IMR-90 (cell line): ENCODE measurements at places on chromosomes 12 and 14.

- DNase-seq: peak; percentile 29
- H3K36me3 ChIP-seq: no peaks in the 10 kb centered on the region
- H3K27ac ChIP-seq: no peak overlapping the region
- no peaks in the 10 kb centered on the region for H3K27me3 ChIP-seq
- peaks cover 5% of the 10 kb centered on the region for H3K4me1 ChIP-seq
Observed at GRCh38 chr12:15863372-15863771, 18.8 kb upstream of the STRAP start.

DNA sequence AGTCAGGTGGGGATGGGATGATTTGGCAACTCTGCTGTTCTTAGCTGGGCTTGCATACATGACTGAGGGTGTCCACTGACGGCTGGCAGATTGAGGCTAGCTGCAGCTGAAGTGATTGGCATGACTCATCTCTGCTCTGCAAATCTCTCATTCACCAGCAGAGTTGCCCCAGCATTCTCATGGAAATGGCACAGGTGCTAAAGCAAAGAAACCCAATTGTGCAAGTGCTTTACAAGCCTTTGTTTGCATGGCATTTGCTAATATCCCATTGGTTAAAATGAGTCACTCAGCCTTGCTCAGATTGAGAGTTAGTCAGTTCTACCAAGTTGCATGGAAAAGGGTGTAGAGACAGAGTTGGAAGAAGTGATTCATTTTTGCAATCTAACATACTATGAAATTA, 389.7 kb upstream of the FAR2 start:
- H3K4me1 ChIP-seq: no peaks in the 10 kb centered on the region
- H3K36me3 ChIP-seq: no peaks in the 10 kb centered on the region
- H3K4me3 ChIP-seq: no peak overlapping the region

DNA sequence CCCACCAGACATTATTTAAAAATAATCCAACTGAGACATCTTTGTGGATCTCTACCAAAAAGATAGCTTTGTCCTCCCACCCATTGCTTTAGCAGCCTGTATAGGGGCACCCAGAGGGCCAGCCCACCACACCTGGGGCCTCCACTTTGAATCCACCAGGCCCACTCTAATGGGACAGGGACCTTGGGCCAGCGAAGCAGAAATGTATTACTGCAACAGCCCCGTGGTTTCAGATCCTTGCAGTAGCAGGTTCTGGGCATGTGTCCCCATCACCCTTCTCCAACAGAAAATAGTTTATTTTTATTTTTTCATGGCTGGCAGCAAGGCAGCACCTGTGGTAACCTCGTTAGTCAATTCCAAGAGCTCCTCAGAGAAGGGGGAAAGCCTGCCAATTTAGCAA, 218.4 kb downstream of the ZFP36L1 start:
- DNase-seq: no peak
- no peaks in the 10 kb centered on the region for H3K27me3 ChIP-seq
- H3K27ac ChIP-seq: no peak overlapping the region
- H3K4me3 ChIP-seq: no peak overlapping the region
- H3K4me1 ChIP-seq: peaks cover 35% of the 10 kb centered on the region

DNA sequence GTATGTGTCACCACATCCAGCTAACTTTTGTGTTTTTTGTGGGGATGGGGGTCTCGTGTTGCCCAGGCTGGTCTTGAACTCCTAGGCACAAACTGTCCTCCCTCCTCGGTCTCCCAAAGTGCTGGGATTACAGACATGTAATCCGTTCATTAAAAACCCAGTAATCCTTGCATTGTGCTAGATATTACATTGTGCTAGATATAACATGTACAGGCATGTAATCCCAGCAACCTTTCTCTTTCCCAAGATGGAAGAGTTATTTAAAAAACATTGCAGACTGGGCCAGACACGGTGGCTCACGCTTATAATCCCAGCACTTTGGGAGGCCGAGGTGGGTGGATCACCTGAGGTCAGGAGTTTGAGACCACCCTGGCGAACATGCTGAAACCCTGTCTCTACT, 19.7 kb downstream of the ELK3 start:
- no peak overlapping the region for H3K4me3 ChIP-seq
- peaks cover 7% of the 10 kb centered on the region for H3K4me1 ChIP-seq
- H3K27ac ChIP-seq: no peak overlapping the region

DNA sequence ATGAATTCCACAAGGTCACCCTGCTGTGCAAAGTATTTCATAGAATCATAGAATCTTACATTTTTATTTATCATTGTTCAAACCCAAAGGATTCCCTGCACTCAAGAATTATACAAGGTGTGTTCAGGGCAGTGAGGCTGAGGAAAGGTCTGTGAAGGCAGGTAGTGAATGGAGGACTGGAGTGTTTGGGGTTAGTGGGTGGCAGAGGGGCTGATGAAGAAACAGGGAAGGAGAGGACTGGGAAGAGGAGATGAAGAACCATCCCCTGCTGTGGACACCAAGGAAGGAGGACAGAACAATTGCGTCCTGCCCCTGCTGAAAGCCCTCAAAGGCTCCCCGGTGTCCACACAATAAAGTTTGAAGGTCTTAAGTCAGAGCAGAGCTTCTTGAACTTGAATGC, 10.8 kb upstream of the BCDIN3D start:
- DNase-seq: no peak
- H3K27ac ChIP-seq: no peak overlapping the region
- no peaks in the 10 kb centered on the region for H3K4me1 ChIP-seq
- H3K36me3 ChIP-seq: no peaks in the 10 kb centered on the region
- H3K4me3 ChIP-seq: no peak overlapping the region

DNA sequence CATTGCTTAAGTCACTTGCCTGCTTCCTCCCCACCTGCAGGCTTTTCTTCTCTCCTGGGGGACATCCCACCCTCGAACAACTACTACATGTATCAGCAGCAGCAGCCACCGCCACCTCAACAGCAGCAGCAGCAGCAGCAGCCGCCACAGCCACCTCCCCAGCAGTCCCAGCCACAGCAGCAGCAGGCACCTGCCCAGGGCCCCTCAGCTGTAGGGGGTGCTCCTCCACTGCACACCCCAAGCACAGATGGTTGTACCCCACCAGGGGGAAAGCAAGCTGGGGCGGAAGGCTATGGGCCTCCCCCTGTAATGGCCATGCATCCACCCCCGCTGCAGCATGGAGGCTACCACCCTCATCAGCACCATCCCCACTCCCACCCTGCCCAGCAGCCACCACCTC, 15.3 kb downstream of the FOXJ2 start:
- H3K4me1 ChIP-seq: no peaks in the 10 kb centered on the region
- no peak for DNase-seq
- H3K36me3 ChIP-seq: peaks cover 49% of the 10 kb centered on the region
- no peak overlapping the region for H3K4me3 ChIP-seq

GRCh38 chr14:95117937-95118721, 39.2 kb downstream of the DICER1 start:
- no peaks in the 10 kb centered on the region for H3K4me1 ChIP-seq
- no peak overlapping the region for H3K4me3 ChIP-seq
- no peaks in the 10 kb centered on the region for H3K27me3 ChIP-seq

GRCh38 chr14:33782923-33783322, 168.0 kb downstream of the EGLN3 start:
- no peak overlapping the region for H3K27ac ChIP-seq
- H3K4me3 ChIP-seq: no peak overlapping the region
- H3K27me3 ChIP-seq: no peaks in the 10 kb centered on the region
- no peaks in the 10 kb centered on the region for H3K4me1 ChIP-seq
- no peak for DNase-seq

GRCh38 chr14:63933110-63933509, 80.3 kb downstream of the SYNE2 start:
- no peak for DNase-seq
- H3K4me3 ChIP-seq: no peak overlapping the region
- H3K4me1 ChIP-seq: no peaks in the 10 kb centered on the region
- no peak overlapping the region for H3K27ac ChIP-seq
- no peaks in the 10 kb centered on the region for H3K36me3 ChIP-seq

- H3K27ac ChIP-seq: no peak overlapping the region
- no peaks in the 10 kb centered on the region for H3K36me3 ChIP-seq
- no peak for DNase-seq
- H3K4me3 ChIP-seq: no peak overlapping the region
Observed at GRCh38 chr12:97216848-97217247, 245.8 kb upstream of the RMST start.
